NCI-H226 (cell line): ENCODE measurements at places on chromosomes 2 and 18.
A peak's percentile ranks its signal among the peaks of the same experiment; 100 is the strongest.

DNA sequence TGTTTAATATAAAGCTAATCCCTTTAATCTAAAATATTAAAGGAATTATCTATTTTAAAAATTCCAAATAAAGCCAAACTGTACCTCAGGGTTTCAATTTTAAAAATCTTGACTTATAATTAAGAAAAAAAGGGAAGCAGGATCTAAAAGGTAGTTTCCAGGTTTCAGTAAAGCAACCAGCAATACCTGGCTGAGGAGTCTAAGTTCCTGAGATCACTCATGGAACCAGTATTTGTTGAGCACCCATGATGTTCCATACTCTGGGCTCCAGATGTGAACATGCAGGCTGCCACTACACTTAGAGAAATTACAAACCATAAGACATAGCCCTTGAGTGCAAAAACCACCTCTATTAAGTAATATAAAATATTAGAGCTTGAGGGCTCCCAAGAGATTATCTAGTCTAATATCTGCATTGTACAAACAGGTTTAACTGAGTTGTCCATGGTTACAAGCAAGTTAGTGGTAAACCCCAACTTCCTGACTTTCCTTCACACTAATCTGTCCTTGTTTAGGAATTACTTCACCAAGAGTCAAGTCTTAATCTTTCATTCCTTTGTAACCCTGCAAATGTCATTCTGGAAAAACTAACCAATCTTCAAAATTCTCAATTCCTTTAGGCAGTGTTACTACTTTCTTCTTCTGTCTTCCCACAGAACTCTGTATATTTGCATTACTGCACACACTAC, 49.2 kb downstream of the CLASP1 start:
- no peak for DNase-seq

DNA sequence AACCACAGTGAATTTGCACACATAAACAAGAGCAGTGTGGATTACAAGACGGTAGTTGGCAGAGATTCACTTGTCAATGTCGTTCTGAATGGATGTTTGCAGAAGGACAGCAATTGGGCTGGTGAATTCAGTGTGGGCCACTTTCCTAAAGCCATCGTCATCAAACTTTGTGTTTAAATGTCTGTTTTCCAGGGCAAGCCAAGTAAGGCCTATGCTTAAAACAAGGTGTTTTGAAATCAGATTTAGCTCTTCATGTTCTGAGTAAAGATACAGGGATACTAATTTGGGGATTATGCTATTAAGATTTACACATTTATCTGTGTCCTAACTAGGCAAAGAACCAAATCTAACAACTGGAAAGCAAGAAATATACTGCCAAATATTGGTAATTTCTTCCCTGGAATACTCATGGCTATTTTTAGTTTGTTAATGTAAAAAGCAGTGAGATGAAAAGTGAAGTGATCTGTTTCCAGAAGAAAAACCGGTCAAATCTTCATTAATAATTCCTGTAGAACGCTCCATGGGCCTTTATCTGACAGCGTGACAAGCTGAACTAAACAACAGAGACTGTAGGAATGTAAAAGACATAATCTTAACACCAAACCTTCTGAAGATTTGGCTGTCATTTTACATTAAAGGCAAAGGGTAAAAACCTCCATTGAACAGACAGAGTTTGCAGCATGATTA, 175.7 kb downstream of the ICOS start:
- DNase-seq: no peak

- DNase-seq: no peak
These were observed 1318.5 kb upstream of the CELF4 start for GRCh38 chr18:38884050-38884449.

DNA sequence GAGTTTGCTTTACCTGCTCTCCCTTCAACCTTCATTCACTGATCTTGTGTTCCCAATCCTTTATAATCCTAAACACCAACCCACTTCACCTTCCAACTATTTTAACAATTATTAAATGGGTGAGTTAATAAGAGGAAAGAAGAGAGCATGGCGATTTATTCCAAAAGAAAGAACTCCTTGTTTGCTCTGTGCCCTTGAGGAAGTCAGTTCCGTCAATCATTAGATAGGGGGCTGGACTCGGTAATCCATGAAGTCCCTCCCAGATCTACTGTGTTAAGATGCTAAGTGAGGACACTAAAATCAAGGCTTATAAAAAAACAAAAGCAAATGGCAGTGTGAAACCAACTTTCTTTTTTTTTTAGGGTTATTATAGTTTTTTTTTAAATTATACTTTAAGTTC, 589.9 kb downstream of the XIRP2 start:
- no peak for DNase-seq

GRCh38 chr2:156779416-156780120, 343.4 kb downstream of the GPD2 start:
- no peak for DNase-seq

GRCh38 chr2:86251840-86252266, 52.6 kb downstream of the MRPL35 start:
- no peak for DNase-seq

DNA sequence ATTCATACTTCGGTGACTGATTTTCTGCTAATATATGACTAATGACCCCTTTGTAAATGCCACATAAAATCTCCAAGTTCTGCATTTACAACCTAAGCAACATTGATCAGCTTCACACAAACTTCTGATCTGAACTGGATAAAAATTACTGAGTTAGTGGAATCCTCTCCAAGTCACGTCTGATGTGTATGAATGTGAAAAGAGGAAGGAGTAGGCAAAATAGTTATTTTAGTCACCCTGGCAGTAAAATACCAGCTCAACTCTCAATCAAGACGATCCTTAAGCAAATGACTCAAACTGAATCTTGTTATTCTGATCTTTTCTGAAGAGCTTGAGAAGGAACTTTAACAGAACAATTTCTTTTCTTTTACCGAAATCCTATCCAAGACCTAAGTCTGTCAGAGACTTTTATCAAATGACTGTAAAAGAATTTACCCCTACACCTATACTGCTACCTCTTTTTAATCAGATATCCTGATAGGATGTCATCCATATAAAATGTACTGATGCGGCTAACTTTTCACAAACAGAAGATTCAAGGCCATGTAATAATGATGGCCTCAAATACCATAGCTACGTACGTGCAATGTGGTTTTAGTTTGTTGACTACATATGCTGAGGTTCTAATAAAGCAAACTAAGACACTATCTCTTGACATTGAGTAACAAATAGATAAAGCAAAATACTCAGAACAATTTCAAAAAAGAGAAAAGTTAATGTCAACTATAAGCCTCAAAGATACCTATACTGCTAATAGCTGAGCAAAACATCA, 23.7 kb downstream of the CUL3 start:
- DNase-seq: peak; percentile 8

DNA sequence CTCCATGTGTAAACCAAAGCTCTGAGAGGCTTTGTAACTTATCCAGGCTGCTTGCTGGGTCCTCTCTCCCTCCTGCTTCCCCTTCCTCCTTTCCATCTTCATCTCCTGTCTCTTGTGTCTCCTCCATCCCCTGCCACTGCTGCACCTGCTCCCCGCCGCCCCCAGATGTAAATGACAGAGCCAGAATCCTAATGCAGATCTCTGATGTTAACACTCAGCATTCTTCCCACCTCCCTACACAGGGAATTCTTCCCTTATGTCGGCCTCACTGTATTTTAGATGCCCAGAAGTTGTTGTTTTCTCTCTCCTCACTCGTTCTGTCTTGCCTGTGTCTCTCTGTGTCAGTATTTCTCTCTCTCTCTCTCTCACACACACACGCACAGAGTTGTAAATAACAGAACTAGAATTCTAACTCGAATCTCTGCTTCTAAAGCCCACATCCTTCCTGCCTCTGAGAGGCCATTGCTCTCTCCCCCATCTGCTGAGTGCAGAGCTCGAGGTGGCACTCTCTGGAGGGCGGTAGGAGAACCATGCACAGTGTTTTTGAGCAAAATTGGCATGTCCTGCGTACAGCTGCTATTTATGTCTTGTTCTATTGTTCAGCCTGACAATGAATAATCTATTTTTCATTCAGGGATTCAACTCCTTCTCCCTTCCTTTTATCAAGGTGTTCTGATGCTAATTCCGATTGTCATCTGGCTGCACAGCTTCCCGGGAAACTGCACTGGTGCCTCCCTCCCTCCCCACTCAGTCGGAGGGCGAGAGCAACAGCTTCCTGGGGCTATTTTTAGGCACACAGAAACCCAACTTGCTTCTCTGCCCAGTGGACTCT, 219.9 kb downstream of the SH3RF3 start:
- DNase-seq: no peak

GRCh38 chr2:180002198-180002770, 4.8 kb downstream of the CWC22 start:
- no peak for DNase-seq

DNA sequence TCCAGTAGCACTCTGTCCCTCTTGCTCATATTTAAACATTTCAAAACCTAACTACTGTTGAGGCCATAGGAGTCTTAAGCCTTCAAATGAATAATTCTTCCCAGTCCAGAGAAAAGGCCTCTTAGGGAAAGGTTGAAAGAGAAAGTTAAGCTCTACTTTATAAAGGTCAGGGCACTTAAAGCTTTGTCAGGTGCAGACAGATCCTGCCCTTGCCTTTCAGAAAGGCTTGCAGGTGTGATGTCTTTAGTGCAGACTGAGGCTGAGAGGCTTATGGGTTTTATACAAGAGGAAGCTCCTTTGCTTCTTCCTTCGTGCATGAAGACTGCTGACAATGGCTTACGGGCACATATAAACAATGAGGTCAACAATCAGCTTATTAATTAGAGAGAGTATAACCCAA, 105.0 kb upstream of the LINC00305 start:
- no peak for DNase-seq

DNA sequence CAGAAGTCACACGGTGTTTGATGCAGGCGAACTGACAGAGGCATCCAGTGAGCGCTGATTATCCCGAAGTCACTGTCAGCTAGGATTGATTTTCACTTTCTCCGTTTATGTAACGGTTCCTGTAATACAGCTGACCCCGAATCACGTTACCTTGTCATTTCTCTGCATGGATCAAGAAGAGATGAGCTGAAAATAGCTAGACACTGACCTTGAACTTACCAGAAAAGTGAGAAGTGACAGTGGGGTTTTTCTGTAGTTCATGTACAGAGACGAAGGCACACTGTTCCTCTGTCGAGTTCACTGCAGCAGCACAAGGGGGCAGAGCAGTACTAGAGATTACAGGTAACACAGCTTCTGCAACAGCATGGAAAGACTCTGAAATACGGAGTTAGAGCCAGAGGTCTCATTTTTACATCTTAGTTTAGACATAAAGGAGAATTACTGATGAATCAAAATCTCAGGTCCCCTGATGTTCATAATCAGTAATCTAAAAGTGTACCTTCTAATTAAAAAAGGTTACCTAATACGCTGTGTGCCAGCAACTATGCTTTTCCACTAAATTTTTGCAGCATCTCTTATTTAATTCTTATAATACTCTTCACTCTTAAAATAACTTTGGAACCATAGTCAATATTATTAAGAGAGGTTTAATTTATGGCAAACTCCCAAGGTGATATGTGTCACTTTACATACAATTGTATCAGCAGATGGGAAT, 33.1 kb downstream of the ARHGAP15 start:
- DNase-seq: no peak

- DNase-seq: peak; percentile 80
These were observed 855.3 kb downstream of the SLC4A3 start for GRCh38 chr2:220482716-220483115.

- DNase-seq: no peak
These were observed 217.1 kb upstream of the SLC35G4 start for GRCh38 chr18:11392292-11392691.

DNA sequence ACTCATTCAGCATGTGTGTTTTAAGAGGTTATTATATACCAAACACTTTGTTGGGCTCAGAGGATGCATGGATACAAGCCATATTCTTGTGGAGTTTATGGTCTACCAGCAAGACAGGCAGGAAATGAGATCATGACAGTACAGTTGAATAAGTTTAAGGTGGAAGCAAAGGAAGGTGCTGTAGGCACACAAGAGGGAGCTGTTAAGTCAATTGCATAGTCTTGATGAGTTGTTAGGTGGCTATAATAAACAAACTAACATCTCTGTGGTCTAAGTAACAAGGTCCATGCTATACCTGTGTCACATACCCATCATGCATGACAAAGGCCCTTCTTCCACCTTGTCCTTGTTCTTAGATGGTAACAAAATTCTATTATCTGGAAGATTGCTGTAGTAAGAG, 538.3 kb downstream of the CNTNAP5 start:
- DNase-seq: no peak

DNA sequence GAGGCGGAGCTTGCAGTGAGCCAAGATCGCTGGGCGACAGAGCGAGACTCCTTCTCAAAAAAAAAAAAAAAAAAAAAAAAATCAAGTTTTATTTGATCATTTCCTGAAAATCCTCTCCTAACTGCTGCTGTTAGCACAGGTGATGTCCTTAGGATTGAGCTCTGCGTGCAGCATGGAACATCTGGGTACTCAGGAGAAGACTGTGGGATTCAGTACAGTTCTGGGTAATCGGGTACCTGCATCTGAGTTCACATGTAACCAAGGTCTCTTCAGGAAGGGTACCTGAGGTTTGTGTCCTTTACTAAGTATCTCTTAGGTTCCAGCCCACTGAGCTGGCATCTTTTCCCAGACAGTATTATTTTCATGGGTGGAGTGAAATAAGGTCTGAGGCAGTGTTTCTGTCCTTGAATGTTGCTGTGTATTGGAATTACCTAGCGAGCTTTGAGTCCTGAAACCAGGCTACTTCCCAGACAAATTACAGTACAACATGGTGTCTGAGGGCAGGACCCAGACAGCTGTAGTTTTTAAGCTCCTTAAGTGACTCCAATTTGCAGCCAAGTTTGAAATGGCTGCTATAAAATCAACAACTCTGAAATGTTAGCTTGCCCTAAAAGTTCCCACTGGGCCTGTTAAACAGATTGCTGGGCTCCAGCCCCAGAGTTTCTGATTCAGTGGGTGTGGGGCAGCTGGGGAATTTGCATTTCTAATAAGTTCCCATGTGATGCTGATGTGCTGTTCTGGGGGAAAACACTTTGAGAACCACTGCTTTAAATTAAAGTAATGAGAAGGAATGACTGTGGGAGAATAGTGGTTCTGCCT, 120.5 kb downstream of the PMAIP1 start:
- DNase-seq: no peak
